ENCODE measurements at places on chromosomes 7 and 10. TPM values are rescaled to one million over a fixed set of nuclear protein-coding genes. Genes with fewer than 3 reads are reported as not detected.

- DNase-seq, result no peak
Observed at GRCh38 chr10:126004752-126005151, 108.4 kb downstream of the FANK1 start.

Gene PNLIP
- total RNA-seq, result not detected

Gene REEP3
- total RNA-seq, result 14.0 TPM

DNA sequence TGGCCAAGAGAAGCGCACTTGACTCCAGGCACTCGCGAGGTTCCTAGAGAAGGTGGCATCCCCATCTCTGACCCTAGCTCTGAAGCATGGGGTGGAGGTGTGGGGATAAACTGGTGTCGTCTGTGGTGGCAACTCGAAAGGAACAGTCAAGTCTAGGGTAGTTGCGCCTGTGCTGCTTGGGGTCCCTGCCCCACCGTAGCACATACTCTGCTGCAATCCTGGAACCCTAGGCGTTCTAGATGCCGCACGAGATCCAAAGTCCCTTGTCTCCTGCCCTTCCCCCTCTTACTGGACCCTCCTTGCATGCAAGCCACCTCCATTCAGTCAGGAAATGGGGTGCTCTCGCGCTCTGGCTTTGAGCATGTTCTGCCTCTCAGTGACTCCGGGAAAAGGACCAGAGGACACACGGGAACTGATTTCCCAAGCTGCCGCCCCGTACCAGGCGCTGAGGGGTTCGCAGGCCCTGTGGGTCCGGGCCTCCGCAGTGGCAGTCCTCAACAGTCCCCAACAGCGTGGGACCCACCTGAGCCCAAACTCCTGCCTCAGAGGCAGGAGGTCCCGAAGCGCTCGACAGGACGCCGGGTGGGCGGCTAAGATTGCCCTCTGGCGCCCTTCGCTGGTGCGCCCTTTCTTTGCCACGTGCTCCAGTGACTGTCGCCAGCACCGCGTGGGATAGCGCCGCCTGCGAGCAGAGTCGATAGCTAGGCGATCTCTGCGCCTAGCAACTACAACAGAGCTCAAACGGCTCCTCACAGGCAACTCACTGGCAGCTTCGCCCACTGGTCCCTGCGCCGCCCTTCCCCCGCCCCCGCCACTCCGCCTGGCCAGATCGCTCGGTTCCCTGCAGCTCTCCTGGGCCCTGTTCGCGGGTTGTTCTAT, 452.0 kb downstream of the REEP3 start:
- no peak for DNase-seq

Gene AKR1C2
- 25.5 TPM for total RNA-seq

GRCh38 chr10:108454224-108454623, 1289.7 kb upstream of the SORCS1 start:
- no peak for DNase-seq

- DNase-seq, result no peak
Observed at GRCh38 chr7:55478700-55479099, 93.6 kb downstream of the VOPP1 start.

- DNase-seq, result no peak
Observed at GRCh38 chr10:101670635-101671034, 24.3 kb downstream of the FBXW4 start.

Measured in Right ventricle myocardium superior (tissue), 1 donor.